Stimulated activated naive CD8-positive, alpha-beta T cell treated with anti-CD3 and anti-CD28 coated beads, Interleukin-15, amount 100 ng/mL, for 72 hours (primary cell): ENCODE measurements at places on chromosomes 5 and 9.

GRCh38 chr9:88818495-88819201, 172.6 kb upstream of the S1PR3 start:
- DNase-seq: no peak

GRCh38 chr9:118643118-118643517, 726.1 kb downstream of the BRINP1 start:
- no peak for DNase-seq

- DNase-seq: no peak
Measured at GRCh38 chr9:21392270-21392669, 7.1 kb upstream of the IFNA2 start.

GRCh38 chr5:118768607-118769175, 219.7 kb downstream of the DTWD2 start:
- DNase-seq: no peak

DNA sequence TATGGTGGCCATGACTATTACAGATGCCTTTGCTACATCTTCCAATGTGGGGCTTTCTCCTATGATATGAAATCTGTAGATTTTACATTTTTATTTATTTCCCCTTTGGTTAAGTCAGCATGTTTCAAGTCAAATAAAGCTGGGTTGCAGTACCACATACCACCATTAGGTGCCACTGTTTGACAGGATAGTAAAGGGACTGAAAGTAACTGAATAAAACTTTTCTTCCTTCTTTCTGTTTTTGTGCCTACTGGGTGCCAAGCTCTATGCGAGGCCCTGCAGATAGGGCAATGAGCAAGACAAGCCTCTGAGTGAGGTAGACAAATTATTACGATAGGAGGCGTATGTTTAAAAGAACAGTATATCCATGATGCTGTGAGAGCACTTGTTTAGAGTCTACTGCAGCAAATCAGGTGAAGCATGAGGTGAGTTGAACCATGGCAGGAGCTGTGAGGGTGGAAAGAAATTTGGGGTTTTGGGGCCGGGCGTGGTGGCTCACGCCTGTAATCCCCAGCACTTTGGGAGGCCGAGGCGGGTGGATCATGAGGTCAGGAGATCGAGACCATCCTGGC, 64.8 kb downstream of the GDNF start:
- peak; percentile 15 for DNase-seq

GRCh38 chr5:81675420-81675819, 75.5 kb downstream of the SSBP2 start:
- no peak for DNase-seq

DNA sequence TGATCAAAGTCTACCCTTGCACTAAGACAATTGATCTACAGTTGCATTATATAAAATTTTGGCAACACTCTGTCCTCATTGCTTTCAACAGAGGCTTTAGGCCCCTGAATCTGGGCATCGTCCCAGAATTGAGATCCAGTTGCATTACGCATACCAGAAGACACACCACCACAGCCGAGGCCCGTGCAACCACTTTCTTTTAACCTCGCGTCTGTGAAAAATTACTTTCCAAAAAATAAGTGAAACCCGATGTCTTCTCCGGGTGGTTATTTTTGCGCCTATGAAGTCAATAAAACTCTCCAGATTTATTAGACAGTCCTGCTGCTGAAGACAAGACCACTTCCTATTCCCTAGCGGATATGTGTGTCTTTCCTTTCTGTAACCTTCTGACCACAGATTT, 52.1 kb upstream of the NFIB start:
- DNase-seq: no peak

DNA sequence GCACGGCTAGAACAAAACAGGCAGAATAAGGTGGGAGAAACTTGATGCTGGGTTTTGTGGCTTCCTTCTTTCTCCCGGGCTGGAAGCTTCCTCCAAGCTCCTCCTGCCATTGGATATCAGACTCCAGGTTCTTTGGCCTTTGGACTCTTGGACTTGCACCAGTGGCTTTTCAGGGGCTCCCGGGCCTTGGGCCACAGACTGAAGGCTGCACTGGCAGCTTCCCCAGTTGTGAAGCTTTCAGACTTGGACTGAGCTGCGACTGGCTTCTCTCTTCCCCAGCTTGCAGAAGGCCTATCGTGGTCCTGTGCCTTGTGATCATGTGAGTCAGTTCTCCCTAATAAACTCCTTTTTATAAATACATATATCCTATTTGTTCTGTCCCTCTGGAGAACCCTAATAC, 364.4 kb downstream of the DNAH5 start:
- no peak for DNase-seq
